ENCODE measurements at places on chromosomes 3 and 15.

DNA sequence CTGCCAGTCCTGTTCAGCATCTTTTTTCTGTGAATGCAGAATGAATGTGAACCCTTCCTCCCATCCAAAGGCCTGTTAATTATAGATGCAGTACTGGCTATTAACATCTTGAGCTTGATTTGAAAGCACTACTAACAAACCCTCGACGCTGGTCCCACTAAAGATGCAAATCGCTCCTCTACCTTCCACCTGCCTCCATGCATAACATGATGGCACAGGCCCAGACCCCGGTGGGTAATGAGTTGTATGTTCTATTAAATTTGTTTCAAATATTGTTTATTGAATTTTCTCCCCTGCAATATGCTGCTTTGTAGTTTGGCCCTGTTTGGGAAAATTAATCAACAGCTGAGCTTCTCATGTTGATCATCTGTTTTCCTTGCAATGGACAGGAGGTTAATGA is 69.3 kb downstream of the RAB11A start:
- no peak for ATAC-seq

- no peak for ATAC-seq
These were observed 29.1 kb downstream of the SSR3 start for GRCh38 chr3:156525808-156526207.

- no peak for ATAC-seq
These were observed 303.6 kb upstream of the PROK2 start for GRCh38 chr3:72088486-72089025.

- ATAC-seq, result no peak
These were observed 76.8 kb downstream of the ADCY5 start for GRCh38 chr3:123371859-123372685.

- ATAC-seq, result no peak
These were observed 1.9 kb downstream of the GATA2 start for GRCh38 chr3:128490915-128491690.

GRCh38 chr15:72341361-72341760 is 21.4 kb upstream of the CELF6 start:
- ATAC-seq, result no peak

Data from gastroesophageal sphincter (tissue), 4 donors.